Effector memory CD4-positive, alpha-beta T cell (primary cell): ENCODE measurements at places on chromosomes 11 and 22.
A peak's percentile ranks its signal among the peaks of the same experiment; 100 is the strongest.

DNA sequence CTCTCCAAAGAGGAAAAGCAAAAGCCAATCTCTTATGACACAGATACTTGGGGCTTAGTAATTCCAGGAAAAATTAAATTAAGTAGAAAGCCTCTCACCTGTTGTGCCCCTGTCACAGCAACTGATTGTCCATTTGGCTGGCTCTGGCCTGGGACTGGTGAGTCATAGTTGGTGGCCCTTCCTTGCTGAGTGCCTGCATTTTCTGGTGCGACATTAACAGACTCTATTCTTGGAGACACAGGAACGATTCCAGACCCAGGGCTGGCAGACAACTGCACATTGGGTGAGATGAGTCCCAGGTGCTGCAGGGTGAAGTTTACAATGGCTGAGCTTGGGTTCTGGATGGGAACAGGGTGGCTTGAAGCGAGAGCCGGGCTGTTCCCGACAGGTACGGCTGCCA lies 15.6 kb downstream of the E2F8 start:
- no peak overlapping the region for H3K27ac ChIP-seq
- H3K4me3 ChIP-seq = no peak overlapping the region

- no peaks in the 10 kb centered on the region for H3K36me3 ChIP-seq
- no peaks in the 10 kb centered on the region for H3K27me3 ChIP-seq
- no peak overlapping the region for H3K27ac ChIP-seq
- no peak for DNase-seq
- no peak overlapping the region for H3K4me3 ChIP-seq
- H3K4me1 ChIP-seq = no peaks in the 10 kb centered on the region
Measured at GRCh38 chr11:117468888-117469287, 141.2 kb downstream of the CEP164 start.

DNA sequence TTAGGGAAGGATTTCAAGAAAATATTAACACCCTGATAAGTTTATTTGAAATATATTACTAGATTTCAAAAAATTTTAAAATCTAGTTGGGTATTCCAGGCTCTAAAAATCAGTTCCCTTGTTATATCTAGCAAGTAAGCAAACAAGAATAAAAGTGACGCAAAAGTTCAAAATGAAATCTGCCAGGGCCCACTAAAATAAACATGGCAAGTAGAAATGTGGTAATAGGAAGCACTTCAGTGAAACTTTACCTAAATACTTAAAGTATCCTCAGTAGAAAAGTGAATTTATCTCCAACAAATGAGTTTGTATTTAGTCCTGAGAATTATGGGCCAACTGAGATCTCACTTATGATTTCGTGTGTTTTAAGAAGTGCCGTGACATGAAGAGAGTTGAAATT lies 23.6 kb downstream of the POLD3 start:
- no peak for DNase-seq
- H3K27ac ChIP-seq = no peak overlapping the region
- H3K36me3 ChIP-seq = peaks cover 34% of the 10 kb centered on the region
- H3K27me3 ChIP-seq = no peaks in the 10 kb centered on the region
- no peak overlapping the region for H3K4me3 ChIP-seq

GRCh38 chr11:84420271-84420670 lies 1134.1 kb upstream of the CCDC90B start:
- no peak overlapping the region for H3K4me3 ChIP-seq
- H3K4me1 ChIP-seq = no peaks in the 10 kb centered on the region
- H3K27ac ChIP-seq = no peak overlapping the region
- no peaks in the 10 kb centered on the region for H3K36me3 ChIP-seq
- DNase-seq = no peak

DNA sequence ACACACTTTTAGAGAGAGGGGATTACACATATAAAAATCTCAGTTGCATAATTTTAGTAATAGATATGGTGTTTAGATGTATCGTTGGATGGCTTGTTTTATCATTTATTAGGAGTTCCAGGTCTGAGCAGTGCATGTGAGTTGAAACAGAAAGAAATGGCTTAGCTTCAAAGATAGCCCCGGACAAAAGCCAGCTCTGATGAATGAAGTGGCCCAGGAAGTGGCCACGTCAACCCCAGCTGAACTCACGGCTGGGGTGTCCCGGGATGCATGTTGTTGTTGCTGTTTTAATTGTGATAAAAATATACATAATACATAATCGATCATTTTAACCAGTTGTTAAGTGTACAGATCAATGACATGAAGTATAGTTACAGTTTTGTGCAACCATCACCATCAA lies 1513.6 kb downstream of the BRD1 start:
- no peaks in the 10 kb centered on the region for H3K36me3 ChIP-seq
- no peaks in the 10 kb centered on the region for H3K27me3 ChIP-seq
- H3K4me1 ChIP-seq = no peaks in the 10 kb centered on the region
- no peak for DNase-seq
- no peak overlapping the region for H3K4me3 ChIP-seq

GRCh38 chr11:58622344-58622743 lies at the start of gene CNTF:
CNTF (plus strand) TSS chr11:58622665; CDS start chr11:58622753, 88 bp downstream.
- no peaks in the 10 kb centered on the region for H3K4me1 ChIP-seq
- peaks cover 54% of the 10 kb centered on the region for H3K36me3 ChIP-seq
- DNase-seq = no peak

- DNase-seq = no peak
- H3K27ac ChIP-seq = no peak overlapping the region
- no peak overlapping the region for H3K4me3 ChIP-seq
- H3K36me3 ChIP-seq = no peaks in the 10 kb centered on the region
- H3K27me3 ChIP-seq = no peaks in the 10 kb centered on the region
Measured at GRCh38 chr22:32810555-32811133, 9.1 kb downstream of the TIMP3 start.

DNA sequence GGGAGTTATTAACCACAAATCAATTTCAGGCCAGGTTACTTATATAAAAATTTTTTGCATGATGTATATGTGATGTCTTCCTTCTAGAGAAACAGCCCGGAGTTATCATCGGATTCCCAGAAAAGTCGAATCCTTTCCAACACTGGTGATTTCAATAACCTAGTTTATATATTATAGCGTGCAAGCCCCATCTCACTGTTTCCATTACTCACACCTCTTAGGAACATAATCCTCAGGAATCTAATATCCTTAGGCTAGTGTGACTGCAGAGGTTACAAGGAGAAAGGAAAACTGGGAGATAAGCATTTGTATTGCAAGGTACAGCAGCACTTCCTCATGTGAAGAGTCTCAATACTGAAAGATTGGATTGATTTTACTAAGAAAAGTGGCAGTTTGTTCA lies 20.3 kb downstream of the ARHGAP20 start:
- DNase-seq = no peak
- no peaks in the 10 kb centered on the region for H3K4me1 ChIP-seq
- H3K36me3 ChIP-seq = no peaks in the 10 kb centered on the region
- no peak overlapping the region for H3K4me3 ChIP-seq
- H3K27me3 ChIP-seq = no peaks in the 10 kb centered on the region
- no peak overlapping the region for H3K27ac ChIP-seq

GRCh38 chr22:40361100-40361499 lies 9.3 kb upstream of the SGSM3 start:
- H3K4me1 ChIP-seq = no peaks in the 10 kb centered on the region
- peaks cover 92% of the 10 kb centered on the region for H3K36me3 ChIP-seq
- no peak overlapping the region for H3K4me3 ChIP-seq
- no peak overlapping the region for H3K27ac ChIP-seq
- no peaks in the 10 kb centered on the region for H3K27me3 ChIP-seq

GRCh38 chr11:12110714-12111548 lies 541 bp downstream of the MICAL2 start:
- DNase-seq = no peak
- H3K4me3 ChIP-seq = peak overlapping the region; percentile 50
- no peaks in the 10 kb centered on the region for H3K27me3 ChIP-seq
- H3K36me3 ChIP-seq = no peaks in the 10 kb centered on the region
- H3K4me1 ChIP-seq = peaks cover 13% of the 10 kb centered on the region
- H3K27ac ChIP-seq = no peak overlapping the region

GRCh38 chr11:118608360-118609227 lies 1.2 kb downstream of the PHLDB1 start:
- peak overlapping the region; percentile 77 for H3K4me3 ChIP-seq
- no peaks in the 10 kb centered on the region for H3K27me3 ChIP-seq
- H3K36me3 ChIP-seq = no peaks in the 10 kb centered on the region
- H3K4me1 ChIP-seq = peaks cover 36% of the 10 kb centered on the region

- DNase-seq = no peak
- no peaks in the 10 kb centered on the region for H3K4me1 ChIP-seq
- H3K4me3 ChIP-seq = no peak overlapping the region
- no peak overlapping the region for H3K27ac ChIP-seq
- peaks cover 25% of the 10 kb centered on the region for H3K27me3 ChIP-seq
Measured at GRCh38 chr11:2869134-2869526, 16.4 kb downstream of the CDKN1C start.

GRCh38 chr11:4481240-4481582 lies 1.2 kb upstream of the OR52K1 start:
- no peaks in the 10 kb centered on the region for H3K4me1 ChIP-seq
- H3K4me3 ChIP-seq = no peak overlapping the region
- DNase-seq = no peak
- no peaks in the 10 kb centered on the region for H3K36me3 ChIP-seq
- no peak overlapping the region for H3K27ac ChIP-seq
- no peaks in the 10 kb centered on the region for H3K27me3 ChIP-seq

GRCh38 chr22:21044931-21045584 lies 688 bp upstream of the LRRC74B start:
- no peak overlapping the region for H3K27ac ChIP-seq
- H3K27me3 ChIP-seq = no peaks in the 10 kb centered on the region
- H3K4me1 ChIP-seq = peaks cover 20% of the 10 kb centered on the region
- no peaks in the 10 kb centered on the region for H3K36me3 ChIP-seq
